Muscle of back (tissue), 13 donors: ENCODE measurements at places on chromosomes 1 and 21. TPM values are rescaled to one million over a fixed set of nuclear protein-coding genes. Genes with fewer than 3 reads are reported as not detected.

The CD244 gene
- polyA plus RNA-seq, result 0.11 TPM

GRCh38 chr1:245153552-245154428 lies 995 bp upstream of the KIF26B start:
- DNase-seq, result peak; percentile 74

DNA sequence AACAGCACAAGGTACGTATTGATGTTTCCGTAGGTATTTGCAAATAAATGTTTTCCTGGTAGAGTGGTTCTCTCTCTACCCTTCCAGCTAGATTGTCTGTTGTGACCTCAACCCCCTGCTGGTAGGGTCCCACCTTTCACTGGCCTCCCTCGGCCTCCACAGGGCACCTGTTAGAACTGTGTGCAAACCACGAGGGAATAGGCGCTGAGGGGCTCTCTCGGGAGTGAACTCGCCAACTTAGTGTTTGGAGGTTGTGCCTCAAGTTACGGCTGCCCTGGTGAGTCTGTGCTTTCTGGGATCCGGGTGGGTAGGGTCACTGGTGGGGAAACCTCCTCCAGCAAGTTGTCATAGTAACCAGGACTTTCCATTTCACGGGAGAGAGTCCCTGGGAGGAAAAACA lies 204.7 kb upstream of the EDN2 start:
- no peak for DNase-seq

GRCh38 chr21:33089395-33090119 lies 19.6 kb downstream of the OLIG1 start:
- no peak for DNase-seq

DNA sequence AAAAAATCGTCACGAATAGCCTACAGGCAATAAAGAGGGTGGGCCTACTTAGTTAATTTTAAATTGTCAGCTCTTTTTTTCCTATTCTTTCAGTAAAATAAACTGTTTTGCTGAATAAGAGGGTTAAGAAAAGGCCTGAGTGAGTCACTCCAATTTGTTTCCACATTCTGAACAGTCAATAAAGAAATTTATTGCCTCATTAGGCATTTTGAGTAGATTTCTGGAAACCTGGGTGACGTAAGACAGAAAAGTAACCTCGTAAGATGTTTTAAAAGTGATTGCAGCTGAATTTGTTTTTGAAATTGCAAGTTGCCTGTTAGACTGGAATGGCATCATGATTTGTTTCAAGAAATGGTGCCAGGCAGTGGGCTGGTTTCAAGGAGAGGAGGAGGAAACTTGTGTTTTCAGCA lies 439.3 kb downstream of the USP25 start:
- DNase-seq, result no peak
